ENCODE measurements at places on chromosomes 5 and 9.
A peak's percentile ranks its signal among the peaks of the same experiment; 100 is the strongest.

DNA sequence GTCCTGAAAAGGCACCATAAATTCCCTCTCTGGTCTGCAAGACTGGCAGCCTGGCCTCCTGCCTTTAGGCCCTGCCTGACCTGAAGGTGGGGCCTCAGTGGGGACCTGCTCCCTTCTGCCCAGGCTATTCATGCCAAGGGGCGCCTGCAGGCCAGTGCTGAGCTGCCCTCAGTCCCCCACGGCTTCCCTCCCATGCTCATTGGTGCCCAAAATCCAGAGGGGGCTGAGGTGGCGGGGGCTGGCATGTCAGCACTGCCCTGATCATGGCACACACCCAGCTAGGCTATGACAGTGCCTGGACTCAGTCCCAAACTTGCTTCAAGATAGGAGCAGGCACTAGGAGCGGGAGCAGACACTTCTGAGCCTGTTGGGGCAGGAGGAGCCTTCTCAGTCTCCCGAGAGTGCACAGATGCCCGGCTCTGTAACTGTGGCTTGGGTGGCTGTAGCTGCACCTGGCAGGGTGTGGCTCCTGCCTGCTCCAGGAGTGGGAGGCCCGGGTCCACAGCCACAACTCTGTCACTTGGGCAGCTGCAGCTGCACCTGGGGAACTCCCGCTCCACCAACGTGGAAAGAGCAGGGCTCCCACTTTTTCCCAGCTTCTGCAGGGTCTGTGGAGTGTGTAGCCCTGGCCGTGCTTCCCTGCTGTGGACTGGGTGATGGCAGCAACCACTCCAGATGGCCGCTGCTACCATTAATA lies 49.0 kb downstream of the NDUFAF2 start:
- DNase-seq: no peak

GRCh38 chr5:27252911-27253310 lies 214.5 kb upstream of the CDH9 start:
- no peak for DNase-seq

- peak; percentile 2 for DNase-seq
These were observed 822 bp downstream of the DENND4C start for GRCh38 chr9:19231126-19231903.

- DNase-seq: no peak
These were observed 113.4 kb upstream of the CNTLN start for GRCh38 chr9:17021387-17021970.

DNA sequence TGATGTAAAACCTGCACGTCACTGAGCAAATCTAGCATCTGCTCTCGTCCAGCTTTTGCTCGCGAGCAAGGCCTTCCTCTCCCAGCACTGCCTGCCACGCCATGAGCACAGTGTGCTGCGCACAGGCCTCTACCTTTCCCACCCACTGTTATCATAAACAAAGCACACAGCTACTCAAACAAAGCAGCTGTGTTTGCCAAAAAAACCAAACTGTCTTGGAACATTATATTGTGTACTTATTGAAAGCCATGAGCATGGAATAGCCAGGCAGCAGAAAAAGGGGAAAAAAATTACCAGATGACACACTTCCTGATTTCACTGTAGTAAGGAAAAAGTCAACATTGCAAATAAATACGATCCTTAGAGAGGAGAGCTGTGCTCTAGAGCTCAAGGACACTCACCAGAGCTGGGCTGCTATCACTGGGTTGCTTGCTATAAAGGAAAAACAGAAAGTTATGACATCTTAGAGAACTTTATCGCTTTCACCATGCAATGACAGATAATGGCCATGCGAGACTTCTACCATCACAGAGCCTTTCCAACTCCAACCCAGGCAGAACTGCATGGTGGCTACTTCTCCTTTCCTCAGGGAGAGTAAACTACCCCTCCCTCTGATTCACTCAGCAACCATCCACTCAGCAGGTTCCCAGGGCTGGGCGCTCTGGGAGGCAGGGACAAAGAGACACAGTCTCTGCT lies 69.6 kb downstream of the EPB41L4B start:
- DNase-seq: peak; percentile 63

GRCh38 chr9:36759141-36759540 lies 186.4 kb downstream of the MELK start:
- no peak for DNase-seq

DNA sequence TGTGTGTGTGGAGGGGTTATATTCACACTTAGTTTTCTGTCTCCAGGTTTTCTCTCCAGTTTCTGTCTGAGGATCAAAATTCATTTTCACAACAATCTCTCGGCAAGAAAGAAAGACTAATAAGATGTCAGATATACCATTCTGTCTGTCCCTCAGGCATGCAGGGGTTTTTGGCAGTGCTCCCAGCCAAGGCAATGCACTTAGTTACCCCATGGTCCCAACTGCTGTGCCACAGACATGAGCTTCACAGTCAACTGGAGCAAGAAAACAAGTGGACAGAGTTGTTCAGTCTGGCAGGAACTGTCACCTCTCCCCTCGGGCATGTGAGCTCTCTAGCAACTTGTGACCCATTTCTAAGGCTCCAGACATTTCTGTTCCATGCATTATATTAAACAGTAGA lies 101.7 kb upstream of the LHFPL2 start:
- no peak for DNase-seq

- no peak for DNase-seq
These were observed 47.8 kb downstream of the RETREG1 start for GRCh38 chr5:16568875-16569580.

- DNase-seq: no peak
These were observed 210.8 kb downstream of the CWC27 start for GRCh38 chr5:64979531-64979930.

DNA sequence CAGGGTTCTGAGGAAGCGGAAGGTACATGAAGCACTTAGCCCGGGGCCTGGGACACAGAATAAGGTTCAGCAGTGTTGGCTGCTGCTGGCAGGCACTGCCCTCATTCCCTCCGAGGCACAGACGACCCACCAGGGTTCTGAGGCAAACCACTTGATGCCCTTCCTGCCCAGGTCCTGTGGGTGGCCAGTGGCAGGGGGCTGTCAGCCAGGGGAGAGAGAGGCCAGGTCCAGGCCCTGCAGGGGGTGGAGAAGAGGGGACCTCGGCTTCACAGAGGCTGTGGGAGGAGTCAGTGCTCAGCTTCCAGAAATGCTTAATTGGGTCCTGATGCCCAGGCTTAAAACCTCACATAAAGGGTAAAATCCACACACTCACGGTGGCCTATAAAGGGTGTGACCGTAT lies 4.4 kb upstream of the ZDHHC12 start:
- DNase-seq: no peak

- DNase-seq: no peak
These were observed 116.1 kb downstream of the NRG2 start for GRCh38 chr5:139926797-139927503.

DNA sequence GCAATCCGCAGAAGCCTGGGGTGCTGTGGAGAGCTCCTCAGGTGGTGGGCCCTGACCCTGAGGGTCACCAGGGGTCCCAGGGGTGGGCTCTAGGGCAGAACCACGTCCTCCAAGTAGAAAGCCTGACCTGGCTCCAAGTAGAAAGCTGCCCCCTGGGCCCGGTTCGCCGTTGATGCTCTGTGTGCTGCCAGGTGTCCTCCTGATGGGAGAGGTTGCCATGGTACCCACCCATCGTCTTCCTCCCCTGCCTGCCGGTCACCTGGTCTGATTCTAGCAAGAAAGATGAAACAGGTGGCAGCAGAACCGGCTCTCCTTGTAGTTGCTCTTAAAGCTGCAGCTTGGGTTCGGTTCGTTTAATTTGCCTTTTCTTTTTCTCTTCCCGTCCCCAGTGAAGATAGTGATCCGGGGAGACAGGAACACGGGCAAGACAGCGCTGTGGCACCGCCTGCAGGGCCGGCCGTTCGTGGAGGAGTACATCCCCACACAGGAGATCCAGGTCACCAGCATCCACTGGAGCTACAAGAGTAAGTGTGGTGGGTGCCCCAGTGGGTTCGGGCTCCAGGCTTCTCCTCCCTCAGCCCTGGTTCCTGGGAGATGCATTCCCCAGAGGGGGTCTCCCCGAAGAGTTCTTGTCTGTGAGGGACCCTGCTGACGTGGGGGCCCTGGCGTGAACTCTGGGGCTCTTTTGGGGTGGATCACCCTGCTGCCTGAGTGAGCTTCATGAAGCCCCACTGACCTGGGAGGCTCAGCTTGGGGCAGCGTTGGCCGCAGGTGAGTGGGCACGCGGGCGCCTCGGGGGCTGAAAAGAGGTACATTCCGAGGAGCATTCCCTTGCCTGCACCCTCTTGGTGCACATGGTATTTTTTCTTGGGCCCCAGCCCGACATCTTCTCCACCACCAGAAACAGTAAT lies 15.6 kb downstream of the RABL6 start:
- DNase-seq: no peak

GRCh38 chr5:36724467-36725332 lies 118.3 kb downstream of the SLC1A3 start:
- DNase-seq: no peak

GRCh38 chr9:25678846-25679360 lies 659 bp upstream of the TUSC1 start:
- DNase-seq: no peak

DNA sequence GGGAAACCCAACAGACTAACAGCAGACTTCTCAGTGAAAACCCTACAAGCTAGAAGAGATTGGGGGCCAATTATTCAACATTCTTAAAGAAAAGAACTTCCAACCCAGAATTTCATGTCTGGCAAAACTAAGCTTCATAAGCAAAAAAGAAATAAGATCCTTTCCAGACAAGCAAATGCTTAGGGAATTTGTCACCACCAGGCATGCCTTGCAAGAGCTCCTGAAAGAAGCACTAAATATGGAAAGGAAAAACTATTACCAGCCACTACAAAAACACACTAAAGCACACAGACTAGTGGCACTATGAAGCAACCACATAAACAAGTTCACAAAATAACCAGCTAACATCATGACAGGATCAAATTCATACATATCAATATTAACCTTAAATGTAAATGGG lies 131.1 kb downstream of the OR2K2 start:
- no peak for DNase-seq

DNA sequence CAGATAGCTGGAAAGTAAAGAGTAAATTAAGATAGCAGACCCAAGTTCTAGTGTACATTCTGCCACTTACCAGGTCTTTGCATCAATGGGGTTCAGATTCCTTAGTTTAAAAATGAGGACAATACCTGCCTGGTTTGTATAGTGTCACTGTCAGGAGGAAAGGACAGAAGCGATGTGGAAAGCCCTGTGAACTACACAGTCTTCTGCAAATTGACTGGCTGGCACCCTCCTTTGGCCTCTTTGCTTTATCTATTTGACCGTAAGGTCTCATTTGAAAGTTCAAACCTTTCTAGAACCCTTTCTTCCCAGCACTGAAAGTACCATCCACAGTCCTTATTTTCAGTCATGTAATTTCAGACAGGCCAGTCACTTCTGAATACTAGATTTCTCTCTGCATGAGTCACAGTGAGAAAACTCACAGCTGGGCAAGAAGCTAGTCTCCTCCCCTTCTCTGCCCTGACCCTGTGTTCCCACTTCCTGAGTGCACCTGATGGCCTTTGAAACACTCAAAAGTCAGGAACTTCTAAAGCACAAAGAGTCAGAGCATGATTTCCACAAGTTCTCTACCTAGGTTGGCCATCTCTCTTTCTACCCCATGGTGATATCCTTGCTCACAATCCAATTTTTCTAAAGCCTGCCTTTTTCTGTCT lies 91.3 kb upstream of the RASEF start:
- DNase-seq: peak; percentile 56

DNA sequence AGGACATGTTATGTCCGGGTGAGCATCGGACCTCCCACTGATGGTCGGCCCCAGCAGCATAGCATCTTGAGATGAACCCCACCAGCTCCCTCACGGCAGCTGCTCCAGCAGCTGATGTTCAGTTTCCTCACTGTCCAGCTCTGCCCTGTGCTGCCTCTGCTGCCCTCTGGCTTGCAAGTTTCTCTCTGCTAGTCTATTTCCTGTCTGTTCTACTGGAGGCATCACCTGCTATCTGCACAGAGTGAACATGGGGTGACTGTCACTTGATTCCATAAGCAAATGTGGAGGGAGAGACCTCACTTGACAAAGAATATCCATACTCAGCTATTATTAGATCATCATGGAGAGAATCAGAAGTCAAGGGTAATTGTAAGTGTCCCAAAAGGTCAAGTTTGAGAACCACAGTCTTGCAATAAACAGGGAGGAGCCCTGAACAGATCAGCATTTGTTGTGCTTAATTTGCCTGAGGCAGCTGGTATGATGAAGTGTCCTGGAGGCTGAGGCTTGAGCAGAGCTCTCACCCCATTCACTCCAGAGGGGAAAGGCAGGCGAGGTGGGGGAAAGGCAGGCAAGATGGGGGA lies 702.8 kb downstream of the SEMA5A start:
- peak; percentile 54 for DNase-seq

- DNase-seq: no peak
These were observed 74.0 kb downstream of the DIRAS2 start for GRCh38 chr9:90568667-90569066.

GRCh38 chr9:137828527-137829259 lies 48.9 kb upstream of the CACNA1B start:
- no peak for DNase-seq

DNA sequence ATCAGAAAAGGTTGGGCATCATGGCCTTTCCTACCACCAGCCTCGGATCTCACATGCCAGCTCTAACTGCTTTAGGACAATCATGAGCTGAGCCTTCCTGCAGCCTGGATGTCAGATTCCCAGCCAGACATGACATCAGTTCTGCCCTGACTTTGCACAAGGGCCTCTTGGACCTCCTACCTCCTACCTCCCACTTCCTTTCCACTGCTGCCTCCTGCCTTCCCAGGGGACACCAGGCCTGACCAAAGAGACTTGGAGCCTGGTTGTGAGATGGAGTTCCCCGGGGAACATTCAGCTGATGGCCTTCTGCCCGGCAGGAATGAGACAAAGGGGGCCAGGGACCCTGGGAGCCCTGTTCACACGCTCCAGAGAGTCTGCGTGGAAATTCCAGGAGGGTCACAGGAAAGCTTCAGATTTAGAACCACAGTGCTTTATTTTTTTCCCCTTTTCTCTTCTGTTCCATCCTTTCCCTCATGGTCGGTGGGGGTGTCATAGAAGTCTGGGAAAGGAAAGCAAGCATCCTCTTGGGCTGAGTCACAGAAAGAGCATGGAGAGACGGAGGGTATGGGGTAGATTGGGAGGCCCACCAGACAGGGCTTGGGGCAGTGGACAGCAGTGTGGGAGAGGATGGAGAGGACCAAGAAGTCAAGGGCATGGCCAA lies 35.4 kb upstream of the IL17B start:
- DNase-seq: peak; percentile 87

DNA sequence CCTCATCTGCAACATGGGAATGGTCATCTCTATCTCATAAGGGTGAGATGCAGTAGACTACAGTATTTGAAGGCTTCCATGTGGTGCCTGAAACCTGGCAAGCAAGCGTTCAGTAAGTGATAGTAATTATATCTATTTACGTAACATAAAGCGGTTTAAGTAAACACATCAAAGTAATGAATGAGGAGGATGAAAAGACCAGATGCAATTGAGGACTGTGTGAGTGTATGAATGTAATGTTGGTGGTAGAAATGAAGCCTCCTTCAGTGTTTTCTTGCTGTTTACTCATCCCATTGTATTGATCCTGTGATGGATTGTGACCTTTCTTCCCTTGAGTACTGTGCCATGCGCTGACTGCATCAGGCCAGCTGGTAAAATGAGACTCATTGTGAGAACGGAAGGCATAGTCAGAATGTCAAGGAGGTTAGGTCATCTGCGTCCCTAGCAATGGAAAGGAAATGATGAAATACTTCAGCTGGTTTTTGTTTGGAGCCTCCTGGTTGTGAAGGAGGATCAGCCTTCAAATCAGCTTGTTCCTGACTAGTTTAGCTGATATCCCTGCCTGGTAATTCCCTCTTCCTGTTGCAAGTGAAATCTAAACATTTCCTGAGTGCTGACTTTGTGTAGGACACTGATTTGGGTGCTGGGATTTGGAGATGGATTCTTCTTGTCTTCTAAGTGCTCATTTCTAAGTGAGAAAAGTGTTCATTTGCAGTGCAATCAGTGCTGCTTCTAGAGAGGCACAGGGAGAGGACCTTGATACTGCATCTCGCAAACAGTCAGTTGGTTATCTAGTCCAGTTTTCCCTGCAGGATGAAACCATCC lies 35.6 kb downstream of the TNFSF8 start:
- DNase-seq: peak; percentile 95

All from brain microvascular endothelial cell (primary cell).